COR-L47 (cell line): ENCODE measurements at places on chromosomes 6 and 20.

- no peak for DNase-seq
Observed at GRCh38 chr20:11207749-11208502, 534.1 kb upstream of the JAG1 start.

DNA sequence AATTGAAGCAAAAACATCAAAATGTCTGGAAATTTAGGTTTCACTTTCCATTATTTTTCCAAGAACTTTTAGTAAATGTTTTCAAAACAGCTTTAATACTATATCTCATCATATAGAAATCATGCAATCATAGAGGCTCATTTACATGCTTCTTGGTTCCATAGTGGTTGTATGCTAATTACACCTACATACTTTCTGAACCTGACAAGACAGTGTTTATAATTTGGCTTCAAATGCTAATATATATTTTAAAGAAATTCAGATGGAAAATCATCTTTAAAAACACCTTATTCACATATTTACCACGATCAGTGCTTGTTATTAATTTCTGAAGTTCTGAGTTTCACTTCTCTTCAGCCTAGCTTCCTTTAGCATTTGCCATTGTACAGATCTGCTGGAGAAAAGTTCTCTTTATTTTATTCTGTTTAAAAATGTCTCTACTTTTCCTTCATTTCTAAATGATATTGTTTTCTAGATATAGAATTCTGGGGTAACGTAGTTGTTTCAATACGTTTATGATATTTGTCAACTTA, 89.9 kb downstream of the PLCB1 start:
- DNase-seq = no peak

- no peak for DNase-seq
Observed at GRCh38 chr20:32752458-32753250, 9.4 kb upstream of the COMMD7 start.

- DNase-seq = no peak
Observed at GRCh38 chr20:42461965-42462593, 727.6 kb downstream of the PTPRT start.

GRCh38 chr6:30615219-30615957, 1.7 kb downstream of the PPP1R10 start:
- peak; percentile 51 for DNase-seq

DNA sequence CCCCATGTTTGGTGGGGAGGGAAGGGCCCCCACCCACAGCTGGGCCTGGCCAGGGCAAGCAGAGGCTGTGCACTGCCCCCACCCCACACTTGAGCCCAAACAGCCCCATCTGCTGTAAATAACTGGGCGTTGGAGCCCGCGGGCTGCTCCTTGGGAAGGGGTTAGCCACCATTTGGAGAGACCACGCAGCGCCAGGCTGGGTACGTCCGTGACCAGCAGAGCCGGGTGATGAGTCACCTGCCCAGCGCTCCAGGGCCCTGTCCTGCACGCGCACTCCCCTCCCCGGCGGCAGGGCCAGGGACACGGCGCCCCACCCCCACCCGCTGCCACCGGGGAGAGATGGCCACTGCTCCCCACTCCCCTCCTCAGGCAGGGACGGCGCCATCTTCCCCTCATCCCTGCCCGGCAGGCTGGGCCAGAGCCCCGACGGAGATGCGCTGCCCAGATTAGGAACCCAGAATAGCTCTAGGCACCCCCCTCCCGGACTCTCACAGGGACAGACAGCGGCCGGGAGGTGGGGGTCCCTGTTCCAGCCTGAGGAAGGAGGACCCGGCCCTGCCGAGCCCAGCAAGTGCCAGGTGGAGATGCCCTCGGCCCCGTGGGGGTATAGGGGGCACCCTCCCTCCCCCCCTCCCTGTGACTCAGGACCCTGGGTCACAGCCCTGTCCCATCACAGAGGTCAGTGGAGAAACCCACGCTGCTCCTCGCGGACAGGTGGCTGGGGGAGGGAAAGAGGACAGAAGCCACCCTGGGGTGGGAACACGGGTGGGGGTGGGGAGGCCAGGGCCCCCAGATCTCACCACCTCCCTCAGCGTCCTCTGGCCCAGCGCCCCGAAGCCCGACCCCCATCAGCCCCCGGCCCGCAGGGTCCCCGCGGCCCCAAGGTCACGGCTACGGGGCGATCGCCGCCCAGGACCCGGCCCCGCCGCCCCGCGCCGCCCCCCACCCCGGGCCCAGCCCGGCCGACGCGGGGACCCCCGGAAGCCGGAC, 642 bp downstream of the EEF1A2 start:
- peak; percentile 38 for DNase-seq

DNA sequence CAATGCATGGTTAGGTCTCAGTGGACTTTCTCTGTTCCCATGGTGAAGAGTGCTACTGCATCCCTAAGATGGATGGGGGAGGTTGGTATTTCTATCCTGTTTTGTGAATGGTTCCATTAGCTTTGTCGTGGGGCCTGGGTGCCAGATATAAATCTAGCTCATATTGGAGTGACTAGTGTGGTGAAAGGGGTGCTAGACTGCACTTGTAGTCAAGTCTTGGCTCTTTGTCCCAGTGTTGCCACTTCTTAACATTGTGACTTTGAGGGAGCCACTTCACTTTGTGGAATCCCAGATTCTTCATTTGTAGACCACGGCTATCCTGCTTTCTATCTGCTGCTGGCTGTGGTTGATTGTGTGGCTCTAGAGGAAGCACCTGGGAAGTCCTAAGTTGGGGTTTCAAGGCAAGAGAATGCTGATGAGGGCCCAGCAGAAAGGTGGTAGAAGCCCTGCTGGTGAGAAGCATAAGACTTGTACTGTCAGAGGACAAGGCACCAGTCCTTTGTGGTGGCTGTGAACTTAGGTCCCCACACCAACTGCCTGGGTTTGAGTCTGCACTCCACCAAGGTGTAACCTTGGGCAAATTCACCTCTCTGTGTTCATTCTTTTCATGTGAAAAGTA, 44.1 kb downstream of the VAPB start:
- DNase-seq = no peak

GRCh38 chr6:99347804-99348203, 1.7 kb downstream of the FAXC start:
- DNase-seq = no peak

- no peak for DNase-seq
Observed at GRCh38 chr6:142376800-142377496, 75.1 kb downstream of the ADGRG6 start.

GRCh38 chr6:35729722-35730121, 7.1 kb upstream of the ARMC12 start:
- DNase-seq = no peak

DNA sequence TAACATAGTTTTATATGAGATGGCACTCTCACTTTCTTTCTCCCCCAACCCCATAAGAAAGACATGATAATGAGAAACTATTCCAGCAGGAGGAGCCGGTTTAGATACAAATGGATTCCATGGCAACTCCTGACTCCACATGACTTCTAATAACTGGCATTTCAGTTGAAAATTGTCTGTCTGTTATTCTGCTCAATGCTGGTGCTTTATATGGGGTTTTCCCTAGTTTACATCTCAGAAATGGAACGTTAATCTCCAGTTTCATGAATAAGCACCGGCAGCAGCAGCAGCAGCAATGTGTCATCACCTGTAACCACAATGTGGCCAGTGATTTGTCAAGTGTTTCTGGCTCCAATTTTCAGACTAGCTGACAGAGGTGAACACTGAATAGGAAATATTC, 8.0 kb upstream of the SIM1 start:
- no peak for DNase-seq

DNA sequence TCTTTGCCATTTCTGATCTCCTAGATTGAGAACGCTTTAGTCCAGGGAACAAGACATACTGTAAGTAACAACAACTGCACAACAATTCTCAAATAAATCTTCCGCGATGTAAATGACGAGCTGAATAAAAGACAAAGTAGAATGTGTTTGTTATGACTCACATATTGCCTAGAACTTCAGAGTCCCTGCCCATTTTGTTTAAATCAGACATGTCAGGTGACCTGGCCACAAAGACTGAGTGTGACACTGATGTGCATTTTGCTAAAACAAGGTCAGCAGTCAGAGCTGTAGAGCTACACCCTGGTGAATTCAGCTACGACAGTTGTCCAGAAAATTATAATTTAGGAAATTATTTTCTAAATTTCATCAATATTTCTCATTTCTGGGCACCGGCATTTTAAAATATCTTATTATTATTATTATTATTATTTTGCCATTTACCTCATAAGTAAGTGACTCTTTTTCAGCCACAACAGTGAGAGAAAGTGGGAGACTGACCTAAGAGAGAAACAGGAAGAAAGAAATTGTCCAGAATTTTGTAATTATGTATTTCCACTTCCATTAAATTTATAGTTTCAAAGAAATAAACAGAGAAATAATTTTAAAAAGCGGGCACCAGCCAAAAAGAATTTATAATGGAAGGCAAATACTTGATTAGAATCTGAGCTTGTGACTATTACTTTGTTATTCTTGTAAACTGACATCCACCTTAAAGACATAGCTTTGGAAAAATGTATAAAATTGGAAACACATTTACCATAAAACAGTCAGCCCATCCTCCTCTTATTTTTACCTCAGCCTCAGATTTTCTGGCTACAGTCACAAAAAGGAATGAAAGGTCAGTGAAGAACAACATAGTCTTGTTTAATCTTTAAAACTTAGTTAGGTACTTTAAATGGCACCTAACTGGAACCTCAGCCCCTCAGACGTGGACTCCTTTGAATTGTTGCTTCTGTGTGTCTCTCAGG, 157.0 kb upstream of the CITED2 start:
- DNase-seq = no peak

GRCh38 chr6:72401865-72402264, 220.0 kb upstream of the KCNQ5 start:
- no peak for DNase-seq

GRCh38 chr6:1491591-1492319, 102.4 kb downstream of the FOXF2 start:
- DNase-seq = no peak

DNA sequence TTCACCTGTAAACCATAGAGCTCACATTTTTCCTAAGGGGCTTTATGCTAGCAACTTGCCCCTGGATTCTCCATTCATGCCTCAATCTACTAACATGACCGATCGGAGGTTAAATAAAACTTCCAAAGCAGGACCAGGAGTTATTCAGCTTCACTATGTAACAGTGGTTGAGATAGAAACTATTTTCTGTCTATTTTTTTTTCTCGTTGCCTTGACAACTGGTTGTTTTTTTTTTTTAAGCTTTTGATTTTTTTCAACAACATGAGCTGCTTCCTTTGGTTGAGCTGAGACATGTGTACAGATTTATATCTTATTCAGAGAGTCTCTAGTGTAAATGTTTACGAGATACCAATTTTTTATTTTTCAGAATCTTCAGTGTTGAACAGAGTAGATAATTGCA, 85.7 kb downstream of the SHLD1 start:
- no peak for DNase-seq

- DNase-seq = no peak
Observed at GRCh38 chr6:23783901-23784300, 342.1 kb upstream of the NRSN1 start.

- peak; percentile 92 for DNase-seq
Observed at GRCh38 chr20:60011512-60012507, 53.6 kb downstream of the CDH26 start.

GRCh38 chr6:106180208-106180607, 94.1 kb downstream of the PRDM1 start:
- no peak for DNase-seq
